ENCODE measurements at places on chromosomes 1 and 21. TPM values are rescaled to one million over a fixed set of nuclear protein-coding genes. Genes with fewer than 3 reads are reported as not detected.
A peak's percentile ranks its signal among the peaks of the same experiment; 100 is the strongest.

The SLC45A1 gene
- total RNA-seq, result 2.5 TPM

GRCh38 chr1:118483245-118484006 lies 298.4 kb upstream of the SPAG17 start:
- no peaks in the 10 kb centered on the region for H3K4me1 ChIP-seq
- no peaks in the 10 kb centered on the region for H3K27me3 ChIP-seq
- H3K4me3 ChIP-seq, result no peak overlapping the region
- no peaks in the 10 kb centered on the region for H3K36me3 ChIP-seq
- DNase-seq, result no peak
- no peak overlapping the region for H3K27ac ChIP-seq

DNA sequence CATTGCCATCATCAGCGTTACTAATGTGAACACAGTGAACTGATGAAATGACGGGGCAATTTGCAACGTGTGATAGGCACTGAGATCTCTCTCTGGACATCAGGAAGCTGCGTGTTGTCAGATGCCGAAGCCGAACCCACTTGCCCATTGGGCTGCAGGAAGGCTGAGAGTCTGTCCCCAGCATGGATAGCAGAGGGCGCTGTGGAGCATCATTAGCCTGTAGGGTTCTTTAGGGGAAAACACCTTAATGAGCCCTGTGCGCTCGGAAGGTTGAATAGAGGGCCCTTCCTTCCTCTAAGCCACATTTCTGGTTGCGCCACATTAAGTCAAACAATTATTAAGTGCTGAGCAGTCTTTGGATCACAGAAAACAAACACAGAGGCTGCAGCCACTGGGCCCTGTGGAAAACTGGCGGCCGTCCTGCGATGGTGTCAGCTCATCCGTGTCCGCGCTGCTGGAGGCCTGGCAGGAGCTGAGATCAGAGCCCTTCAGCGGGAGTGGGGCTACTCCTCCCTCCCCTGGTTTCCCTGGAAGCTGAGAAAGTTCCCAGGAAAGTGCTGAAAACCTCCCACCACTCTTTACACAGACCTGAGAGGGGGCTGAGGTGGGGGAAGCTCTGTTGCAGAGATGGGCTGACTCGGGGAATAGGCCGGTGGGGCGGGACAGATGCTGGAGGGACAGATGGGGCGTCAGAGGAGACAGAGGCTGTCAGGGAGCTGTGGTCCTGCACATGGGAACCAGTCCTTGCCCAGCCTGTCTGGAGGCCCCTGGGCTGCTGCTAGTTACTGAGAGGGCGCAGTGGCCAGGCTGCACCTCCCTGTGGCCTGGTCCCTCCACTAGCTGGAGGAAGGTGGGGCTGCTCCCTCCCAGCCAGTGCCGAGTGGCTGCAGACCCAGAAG lies 12.7 kb downstream of the TFF2 start:
- DNase-seq, result peak; percentile 53
- no peak overlapping the region for H3K27ac ChIP-seq
- H3K27me3 ChIP-seq, result peaks cover 20% of the 10 kb centered on the region

GRCh38 chr21:31972622-31973021 lies 99.8 kb downstream of the HUNK start:
- no peaks in the 10 kb centered on the region for H3K4me1 ChIP-seq
- no peaks in the 10 kb centered on the region for H3K27me3 ChIP-seq
- DNase-seq, result no peak
- H3K4me3 ChIP-seq, result no peak overlapping the region
- H3K36me3 ChIP-seq, result no peaks in the 10 kb centered on the region

The KIRREL1 gene
- 19.4 TPM for total RNA-seq

DNA sequence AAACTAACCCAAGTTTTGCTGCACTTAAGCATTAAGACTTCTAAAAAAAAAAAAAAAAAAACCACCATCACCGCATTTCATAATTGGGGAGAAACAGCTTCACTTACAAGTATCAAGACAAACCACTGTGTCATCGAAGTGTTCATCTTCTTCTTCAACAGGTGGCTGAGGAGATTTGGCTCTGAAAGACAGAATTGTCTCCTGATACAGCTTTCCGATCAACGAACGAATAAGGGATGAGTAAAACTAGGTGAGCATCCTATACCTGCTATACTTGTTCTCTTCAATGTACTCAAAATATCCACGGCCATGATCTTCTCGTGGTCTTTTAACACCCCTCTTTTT lies 2.0 kb downstream of the HNRNPU start:
- no peaks in the 10 kb centered on the region for H3K36me3 ChIP-seq
- H3K27ac ChIP-seq, result peak overlapping the region; percentile 100
- H3K4me3 ChIP-seq, result peak overlapping the region; percentile 67
- no peaks in the 10 kb centered on the region for H3K27me3 ChIP-seq
- peaks cover 22% of the 10 kb centered on the region for H3K4me1 ChIP-seq

The PROX1 gene
- 91.7 TPM for total RNA-seq

The TLR5 gene
- total RNA-seq, result 10.3 TPM

DNA sequence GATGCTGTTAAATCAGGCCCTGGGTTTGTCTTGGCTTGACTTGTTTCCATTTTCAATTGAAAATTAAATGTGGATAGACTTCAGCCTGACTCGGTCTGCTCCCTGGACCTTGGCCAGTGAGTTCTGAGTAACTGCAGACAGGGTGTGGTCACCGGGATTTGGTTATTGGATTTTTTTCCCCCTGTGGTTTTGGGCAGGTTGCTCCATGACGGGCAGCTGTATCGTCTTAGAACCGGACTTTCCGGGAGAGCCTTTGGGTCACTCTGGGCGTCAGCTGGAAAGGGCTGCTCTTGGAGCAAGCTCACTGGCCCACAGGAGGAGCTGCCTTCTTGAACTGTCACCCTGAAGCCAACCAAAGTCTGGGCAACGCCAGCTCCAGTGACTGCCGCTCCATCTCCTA lies 75.0 kb downstream of the CLIC6 start:
- DNase-seq, result no peak
- H3K4me1 ChIP-seq, result peaks cover 5% of the 10 kb centered on the region
- no peak overlapping the region for H3K27ac ChIP-seq
- H3K36me3 ChIP-seq, result no peaks in the 10 kb centered on the region

- H3K4me3 ChIP-seq, result no peak overlapping the region
- no peaks in the 10 kb centered on the region for H3K36me3 ChIP-seq
- H3K27ac ChIP-seq, result peak overlapping the region; percentile 52
- DNase-seq, result peak; percentile 54
- no peaks in the 10 kb centered on the region for H3K4me1 ChIP-seq
- no peaks in the 10 kb centered on the region for H3K27me3 ChIP-seq
Observed at GRCh38 chr21:41168391-41169257, 664 bp downstream of the BACE2 start.

Measured in adrenal gland (tissue), 19 donors.